AG08396 (cell line): ENCODE measurements at places on chromosomes 6 and 20.

DNA sequence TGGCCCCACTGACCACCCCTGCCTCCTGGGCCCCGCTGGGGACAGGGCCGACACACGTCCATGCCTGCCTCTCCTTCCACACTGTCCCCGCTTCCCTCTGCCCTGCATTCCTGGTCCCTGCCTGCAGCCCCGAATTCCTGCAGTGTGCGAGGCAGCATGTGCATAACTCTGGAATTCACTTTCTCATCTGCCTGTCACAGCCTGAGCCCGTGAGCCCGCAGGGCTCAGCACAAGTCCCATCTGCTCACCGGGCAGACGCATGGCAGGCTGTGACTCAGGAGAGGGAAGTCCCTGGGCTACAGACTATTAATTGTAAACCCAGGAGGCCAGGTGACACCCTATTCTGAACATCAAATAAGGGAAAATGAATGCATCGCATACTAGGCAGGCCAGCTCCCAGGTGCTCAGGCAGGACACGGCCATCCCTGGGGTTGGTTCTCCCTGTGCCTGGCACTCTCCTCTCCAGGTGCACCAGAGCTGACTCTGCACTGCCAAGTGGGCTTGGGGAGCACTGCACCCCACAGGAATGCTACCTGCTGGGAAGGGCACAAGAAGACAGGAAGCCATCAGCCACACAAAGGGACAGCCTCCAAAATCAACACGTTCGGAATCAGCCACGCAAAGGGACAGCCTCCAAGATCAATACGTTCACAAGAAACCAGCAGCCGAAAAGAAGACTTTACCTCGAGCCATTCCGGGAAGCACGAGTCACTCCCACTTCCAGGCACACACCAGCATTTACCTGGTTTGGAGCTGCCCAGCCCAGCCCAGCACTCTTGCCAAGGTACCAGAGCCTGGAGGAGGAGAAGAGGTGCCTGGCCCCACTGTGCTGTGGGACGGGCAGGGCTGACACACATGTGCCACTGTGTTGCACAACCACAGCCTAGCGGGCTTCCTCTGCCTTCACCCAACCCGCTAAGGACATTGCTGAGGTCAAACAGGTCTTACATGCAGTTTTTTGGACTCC, 65.9 kb downstream of the DLL1 start:
- no peak for DNase-seq

GRCh38 chr6:83862776-83863471, 3.4 kb downstream of the CYB5R4 start:
- DNase-seq: peak; percentile 30

GRCh38 chr6:73739096-73739495, 43.1 kb downstream of the CD109 start:
- peak; percentile 41 for DNase-seq

DNA sequence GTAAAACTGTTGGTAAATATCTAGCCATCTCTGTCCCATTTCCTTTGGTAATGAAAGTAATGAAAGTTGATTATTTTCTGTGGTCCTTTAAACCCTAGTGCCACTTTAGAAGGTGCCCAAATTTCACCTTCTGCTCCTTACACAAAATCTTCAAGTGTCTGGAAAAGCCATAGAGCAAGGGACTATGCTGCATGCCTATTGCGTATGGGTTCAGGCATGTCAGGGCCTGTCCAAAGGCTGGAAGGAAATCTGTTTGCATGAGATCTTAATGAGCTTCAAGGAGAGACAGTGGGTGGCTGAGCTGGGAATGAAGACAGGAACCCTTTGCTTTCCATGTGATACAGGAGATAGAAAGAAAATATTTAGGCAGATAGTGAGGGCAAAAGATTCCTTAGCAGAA, 66.6 kb upstream of the CCN6 start:
- DNase-seq: no peak

DNA sequence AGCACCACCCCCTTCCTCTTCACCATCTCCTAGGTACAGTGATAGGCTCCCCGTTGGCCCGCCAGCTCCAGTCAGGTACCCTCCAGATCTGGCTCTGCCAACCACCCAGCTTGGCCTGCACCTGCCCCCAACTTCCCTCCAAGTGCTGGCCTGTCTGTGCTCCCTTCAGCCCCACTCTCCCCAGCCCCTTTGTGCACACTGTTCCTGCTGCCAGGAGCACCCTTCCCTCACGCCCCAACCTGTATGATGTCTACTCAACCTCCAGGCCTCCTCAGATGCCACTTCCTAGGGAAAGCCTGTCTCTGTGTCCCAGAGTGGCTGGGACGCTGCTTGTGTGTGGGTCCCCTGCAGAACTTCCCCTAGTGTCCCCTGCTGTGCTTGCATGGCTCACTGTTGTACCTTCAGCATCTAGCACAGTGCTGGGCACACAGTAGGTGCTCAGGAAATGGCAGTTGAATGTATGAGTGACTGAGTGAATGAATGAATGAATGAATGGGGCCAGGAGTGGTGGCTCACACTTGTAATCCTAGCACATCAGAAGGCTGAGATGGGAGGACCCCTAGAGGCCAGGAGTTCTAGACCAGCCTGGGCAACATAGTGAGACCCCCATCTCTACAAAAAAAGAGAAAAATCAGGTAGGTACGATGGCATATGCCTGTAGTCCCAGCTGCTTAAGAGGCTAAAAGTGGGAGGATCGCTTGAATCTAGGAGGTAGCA, 3.0 kb downstream of the ZBP1 start:
- DNase-seq: no peak

DNA sequence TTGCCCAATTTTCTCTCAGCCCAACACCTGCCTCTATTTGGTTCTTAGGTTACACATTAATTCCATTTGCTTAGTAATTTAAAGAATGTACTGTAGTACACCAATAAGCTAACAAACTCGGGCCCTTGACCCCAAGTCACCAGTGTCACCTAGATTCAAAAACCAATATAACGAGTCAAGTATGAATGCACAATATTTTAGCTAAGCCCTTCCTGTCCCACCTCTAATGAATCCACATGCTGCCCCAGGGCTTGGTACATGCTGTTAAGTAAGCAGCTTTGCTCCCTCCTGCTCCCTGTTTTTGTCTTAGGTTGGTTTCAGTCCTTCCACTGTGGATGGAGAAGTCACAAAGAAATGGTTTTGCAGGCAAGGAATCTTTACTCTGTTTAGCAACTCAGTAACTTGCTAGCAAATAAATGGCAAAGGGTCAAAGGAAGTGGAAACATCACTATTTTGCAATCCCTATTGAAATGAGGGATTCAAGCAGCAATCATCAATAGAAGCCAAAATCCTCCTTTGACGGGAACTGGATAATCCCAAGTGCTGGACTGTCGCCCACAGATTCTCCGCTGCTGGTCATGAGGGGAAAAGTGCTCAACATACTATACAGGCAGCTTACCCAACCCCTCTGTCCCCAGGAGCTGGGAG, 5.0 kb upstream of the MPC1 start:
- DNase-seq: no peak

GRCh38 chr6:153001767-153002612, 519 bp downstream of the MTRF1L start:
- peak; percentile 11 for DNase-seq

GRCh38 chr6:75931011-75931680, 141.3 kb downstream of the IMPG1 start:
- no peak for DNase-seq

DNA sequence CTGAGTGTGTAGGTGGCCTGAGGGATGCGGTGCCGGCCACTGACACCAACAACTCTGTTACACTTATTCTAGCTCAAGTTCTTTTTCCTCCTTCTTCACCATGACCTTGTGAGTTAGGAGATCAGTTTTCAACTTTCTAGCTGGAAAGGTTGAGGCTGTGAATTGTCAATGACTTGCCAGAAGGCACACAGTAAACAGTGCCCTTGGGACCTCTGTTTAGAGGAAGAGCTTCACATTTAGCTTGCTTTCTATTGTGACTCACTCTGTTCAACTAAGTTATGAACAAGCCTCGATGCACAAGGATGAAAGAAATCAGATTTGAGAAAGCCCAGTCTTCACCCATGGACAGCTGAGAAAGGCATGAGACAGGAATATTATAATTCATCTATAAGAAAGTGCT, 455.6 kb downstream of the MAFB start:
- no peak for DNase-seq
